ENCODE measurements at places on chromosomes 6 and 20.

- no peak for DNase-seq
These were observed 78.5 kb downstream of the CBFA2T2 start for GRCh38 chr20:33568378-33568777.

GRCh38 chr6:133435065-133435728 lies 194.0 kb downstream of the EYA4 start:
- no peak for DNase-seq

DNA sequence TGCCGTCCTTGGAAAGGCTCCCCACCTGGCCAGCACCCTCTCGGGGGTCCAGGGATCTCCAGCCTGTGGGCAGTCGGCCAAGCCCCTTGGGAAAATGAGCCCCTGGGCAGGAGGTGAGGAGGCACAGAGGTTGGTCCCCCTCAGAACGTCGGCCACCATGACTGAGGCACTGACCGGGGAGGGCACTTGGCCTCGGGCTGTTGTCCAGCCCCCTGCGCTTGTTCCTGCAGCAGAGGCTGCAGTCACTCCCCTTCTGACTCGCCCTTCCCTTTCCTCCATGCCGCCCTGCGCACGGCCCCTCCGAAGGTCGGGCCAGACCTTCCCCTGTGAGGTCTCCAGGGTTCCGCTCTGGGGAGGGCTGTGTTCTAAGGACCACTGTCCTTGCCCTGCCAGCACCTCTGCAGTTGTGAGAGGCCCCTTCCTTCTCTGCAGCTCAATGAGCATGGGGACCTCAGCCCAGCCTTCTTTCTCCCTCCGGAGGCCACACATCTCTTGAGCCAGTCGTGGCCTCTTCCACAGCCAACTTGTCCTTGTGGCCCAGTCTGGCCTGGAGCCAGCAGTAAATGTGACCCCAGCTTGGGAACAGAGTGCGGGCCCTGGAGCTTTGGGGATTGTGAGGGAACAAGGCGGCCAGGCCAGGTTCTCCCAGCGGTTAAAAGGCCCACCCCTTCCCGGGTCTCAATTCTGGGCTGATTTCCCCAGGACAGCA lies 195.5 kb downstream of the DLL1 start:
- no peak for DNase-seq

DNA sequence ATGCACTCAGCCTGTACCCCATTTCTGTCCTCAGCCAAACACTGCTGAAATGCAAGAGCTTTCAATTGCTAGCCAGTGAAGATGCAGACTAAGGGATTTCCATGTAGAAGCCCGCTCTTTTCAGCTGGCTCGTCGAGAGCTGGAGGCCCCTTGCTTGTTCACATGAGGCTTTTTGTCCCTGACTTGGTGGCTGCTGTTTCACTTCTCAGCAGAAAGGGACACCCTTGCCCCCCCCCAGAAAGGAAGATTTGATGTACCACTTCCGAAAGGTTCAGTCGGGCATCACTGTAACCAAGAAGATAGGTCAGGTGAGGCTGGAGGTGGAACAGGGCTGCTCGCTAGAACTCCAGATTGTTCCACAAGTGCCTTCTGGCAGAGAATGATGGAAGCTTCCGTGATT lies 23.3 kb downstream of the PTPN1 start:
- no peak for DNase-seq

GRCh38 chr6:97702248-97702647 lies 419.2 kb upstream of the MMS22L start:
- no peak for DNase-seq

DNA sequence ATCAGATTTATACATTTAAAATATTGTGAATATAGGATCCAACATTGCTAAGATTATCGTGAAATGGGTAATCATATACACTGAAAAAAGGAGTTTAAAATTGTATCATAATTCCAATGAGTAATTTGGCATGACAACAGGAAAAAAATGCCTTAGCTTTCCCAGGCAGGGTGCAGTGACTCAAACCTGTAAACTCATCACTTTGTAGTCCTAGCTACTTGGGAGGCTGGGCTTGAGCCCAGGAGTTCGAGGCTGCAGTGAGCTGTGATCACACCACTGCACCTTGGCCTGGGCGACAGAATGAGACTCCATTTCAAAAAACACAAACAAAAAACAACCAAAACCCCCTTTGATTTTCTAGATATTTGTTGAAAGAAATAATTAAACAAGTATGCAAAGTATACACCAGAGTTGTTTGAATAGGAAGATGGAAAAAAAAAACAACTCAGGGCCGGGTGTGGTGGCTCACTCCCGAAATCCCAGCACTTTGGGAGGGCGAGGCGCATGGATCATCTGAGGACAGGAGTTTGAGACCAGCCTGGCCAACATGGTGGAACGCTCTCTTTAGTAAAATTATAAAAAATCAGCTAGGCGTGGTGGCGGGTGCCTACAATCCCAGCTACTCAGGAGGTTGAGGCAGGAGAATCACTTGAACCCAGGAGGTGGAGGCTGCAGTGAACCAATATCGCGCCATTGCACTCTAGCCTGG lies 98.7 kb downstream of the TRERF1 start:
- DNase-seq: no peak

- no peak for DNase-seq
These were observed 187.8 kb downstream of the ANKRD60 start for GRCh38 chr20:58040447-58041290.

- no peak for DNase-seq
These were observed 251.3 kb upstream of the PRND start for GRCh38 chr20:4470375-4470774.

DNA sequence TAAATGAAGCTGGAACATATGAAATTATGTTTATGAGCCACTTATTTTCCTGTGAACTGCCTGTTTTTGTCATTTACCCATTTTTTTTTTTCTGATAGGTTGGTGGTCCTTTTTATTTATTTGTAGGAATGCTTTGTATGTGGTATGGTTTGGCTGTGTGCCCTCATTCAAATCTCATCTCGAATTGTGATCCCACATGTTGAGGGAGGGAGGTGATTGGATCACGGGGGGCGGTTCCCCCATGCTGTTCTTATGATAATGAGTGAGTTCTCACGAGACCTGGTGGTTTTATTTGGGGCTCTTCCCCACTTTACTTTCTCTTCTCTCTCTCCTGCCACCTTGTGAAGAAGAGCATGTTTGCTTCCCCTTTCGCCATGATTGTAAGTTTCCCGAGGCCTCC lies 77.3 kb downstream of the CDH26 start:
- no peak for DNase-seq

- no peak for DNase-seq
These were observed 104.9 kb upstream of the TFAP2D start for GRCh38 chr6:50608421-50608820.

- no peak for DNase-seq
These were observed 185.8 kb downstream of the TMEM242 start for GRCh38 chr6:157137501-157137900.

- no peak for DNase-seq
These were observed 58.3 kb upstream of the IYD start for GRCh38 chr6:150310539-150310938.

DNA sequence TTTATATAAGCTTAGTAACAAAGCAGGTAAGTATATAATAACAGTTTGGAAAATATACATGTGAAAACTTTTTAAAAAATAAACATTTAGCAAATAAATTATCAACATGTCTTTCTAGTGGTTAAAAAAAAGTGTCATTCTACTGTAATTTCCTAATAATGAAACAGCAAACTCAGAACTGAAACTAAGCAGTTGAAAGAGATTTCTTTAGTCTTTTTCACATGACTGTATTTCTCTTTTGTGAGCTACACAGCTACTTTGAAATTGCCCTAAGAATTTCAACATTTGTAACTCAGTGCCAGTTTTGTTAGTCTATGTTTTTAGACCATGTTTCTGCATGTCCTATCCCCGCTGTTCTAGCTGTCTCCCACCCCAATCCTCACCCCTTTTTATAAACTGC lies 28.4 kb upstream of the SDHAF4 start:
- DNase-seq: no peak

GRCh38 chr6:88813045-88813444 lies 150.4 kb downstream of the RNGTT start:
- DNase-seq: no peak

All from cerebellar nuclear complex (tissue), 1 donor.